ENCODE measurements at places on chromosomes 5 and 9.
A peak's percentile ranks its signal among the peaks of the same experiment; 100 is the strongest.

GRCh38 chr9:30609713-30610112 lies 1774.7 kb upstream of the ACO1 start:
- DNase-seq: no peak

DNA sequence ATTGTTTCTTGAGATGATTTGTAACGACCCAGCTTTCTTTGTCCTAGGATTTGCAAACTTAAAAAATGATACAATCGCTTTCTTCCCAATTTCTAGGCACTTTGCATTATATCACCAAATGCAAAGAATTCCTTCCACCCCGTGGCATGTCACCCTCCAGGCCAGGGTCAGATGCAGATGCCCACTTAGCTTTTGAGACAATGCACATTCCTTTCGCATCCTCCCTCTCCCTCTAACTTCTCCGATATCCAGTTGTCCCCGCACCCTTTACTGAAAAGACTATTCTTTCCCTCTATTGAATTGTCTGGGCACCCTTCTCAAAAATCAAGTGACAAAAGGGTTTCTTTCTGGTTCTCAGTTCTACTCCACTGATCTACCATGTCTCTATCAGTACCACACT lies 17.3 kb downstream of the RNF130 start:
- DNase-seq: no peak

DNA sequence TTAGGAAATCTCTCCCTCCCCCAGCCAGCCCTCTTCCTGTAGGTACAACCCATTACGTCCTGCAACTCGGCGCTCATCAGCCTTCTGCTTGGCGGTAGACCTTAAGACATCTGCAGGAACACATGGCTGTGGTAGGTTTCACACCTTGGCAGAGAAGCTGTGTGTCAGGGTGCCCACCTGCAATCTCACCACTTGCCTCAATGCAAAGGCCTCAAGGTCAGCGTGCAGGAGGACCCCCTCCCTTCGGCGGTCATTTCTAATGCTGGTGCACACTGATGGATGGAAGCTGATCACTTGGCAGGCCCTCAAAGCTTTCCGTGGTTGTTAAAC lies 67.3 kb downstream of the CRB2 start:
- DNase-seq: no peak

DNA sequence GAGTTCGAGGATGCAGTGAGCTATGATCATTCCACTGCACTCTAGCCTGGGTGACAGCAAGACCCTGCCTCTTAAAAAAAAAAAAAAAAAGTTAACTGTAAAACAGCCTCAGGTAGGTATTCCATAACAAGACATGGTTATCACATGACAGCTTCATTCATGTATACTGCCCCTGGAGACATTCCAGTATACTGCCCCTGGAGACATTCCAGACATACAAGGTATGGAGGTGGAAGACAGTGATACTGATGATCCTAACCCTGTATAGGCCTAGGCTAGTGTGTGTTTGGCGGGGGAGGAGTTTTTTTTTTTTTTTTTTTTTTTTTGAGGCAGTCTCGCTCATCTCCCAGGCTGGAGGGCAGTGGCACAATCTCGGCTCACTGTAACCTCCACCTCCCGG lies 105.5 kb downstream of the RICTOR start:
- no peak for DNase-seq

- no peak for DNase-seq
These were observed 4.5 kb upstream of the ORM1 start for GRCh38 chr9:114318416-114318815.

DNA sequence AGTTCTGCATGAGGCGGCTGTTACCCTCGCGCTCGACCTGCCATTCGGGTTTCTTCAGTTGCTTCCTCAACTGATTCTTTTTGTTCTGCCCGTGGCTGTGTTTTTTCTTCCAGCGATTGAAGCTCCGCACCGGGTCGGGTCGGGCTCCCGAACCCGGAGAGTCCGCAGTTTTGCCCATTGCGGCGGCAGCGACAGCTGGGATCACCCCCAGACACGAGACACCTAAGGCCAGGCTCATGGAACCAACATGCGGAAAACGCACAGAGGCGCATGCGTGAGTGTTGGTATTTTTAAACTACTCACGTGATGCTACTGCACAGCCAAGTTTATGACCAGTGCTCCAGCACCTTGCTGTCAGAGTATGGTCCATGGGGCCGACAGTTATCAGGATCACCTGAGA lies 100.0 kb downstream of the SPATA31D1 start:
- no peak for DNase-seq

DNA sequence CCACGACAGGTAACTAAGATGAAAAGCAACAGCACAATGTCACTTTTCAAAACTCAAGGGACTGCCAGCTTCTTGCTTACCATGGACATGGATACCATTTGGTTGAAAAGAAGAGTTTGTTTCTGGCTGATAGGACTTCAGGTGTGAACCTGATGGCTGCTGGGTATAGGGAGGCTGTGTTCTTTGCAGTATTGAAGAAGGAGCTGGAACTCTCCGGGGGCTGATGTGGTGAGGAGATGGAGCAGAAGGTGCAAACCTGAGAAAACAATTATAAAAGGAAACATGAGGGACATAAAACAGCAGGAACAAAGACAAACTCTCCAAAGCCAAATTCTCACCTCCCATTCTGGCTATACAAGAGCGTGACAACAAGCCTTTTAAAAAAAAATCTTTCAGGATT lies 330.1 kb upstream of the RFX3 start:
- no peak for DNase-seq

DNA sequence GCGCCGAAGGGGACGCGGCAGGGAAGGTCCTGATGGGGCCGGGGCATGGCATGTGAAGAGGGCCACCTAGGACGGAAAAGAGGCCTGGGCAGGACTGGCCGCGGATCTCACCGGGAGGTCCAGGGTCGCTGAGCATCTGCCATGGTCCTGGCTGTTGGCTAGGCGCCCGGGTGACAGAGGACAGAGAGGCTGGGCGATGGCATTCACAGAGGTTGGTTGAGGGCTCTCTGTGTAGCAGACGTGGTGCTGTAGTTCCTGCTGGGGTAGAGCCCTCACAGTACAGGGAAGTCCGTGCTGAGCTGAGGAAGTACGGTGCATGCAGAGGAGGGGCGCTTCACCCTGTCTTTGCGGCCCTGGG lies 427 bp downstream of the PCYOX1L start:
- DNase-seq: peak; percentile 36

DNA sequence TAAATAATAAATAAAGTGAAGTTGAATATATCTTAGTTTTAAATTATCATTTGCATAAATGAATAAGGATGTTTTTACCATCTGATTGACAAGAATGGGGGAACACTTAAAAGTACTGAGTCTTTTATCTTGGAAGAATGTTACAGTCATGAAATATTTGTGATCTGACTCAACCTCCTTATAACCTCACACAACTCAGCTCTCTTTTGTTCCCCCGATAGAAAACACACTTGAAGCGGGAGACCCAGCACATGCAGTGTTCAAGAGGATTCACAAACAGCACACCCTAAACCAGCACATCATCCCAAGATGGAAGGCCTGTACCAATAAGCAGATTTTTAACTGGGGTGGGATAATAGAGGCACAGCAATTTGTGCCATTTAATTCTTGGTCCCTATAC lies 15.5 kb downstream of the BAAT start:
- DNase-seq: no peak

DNA sequence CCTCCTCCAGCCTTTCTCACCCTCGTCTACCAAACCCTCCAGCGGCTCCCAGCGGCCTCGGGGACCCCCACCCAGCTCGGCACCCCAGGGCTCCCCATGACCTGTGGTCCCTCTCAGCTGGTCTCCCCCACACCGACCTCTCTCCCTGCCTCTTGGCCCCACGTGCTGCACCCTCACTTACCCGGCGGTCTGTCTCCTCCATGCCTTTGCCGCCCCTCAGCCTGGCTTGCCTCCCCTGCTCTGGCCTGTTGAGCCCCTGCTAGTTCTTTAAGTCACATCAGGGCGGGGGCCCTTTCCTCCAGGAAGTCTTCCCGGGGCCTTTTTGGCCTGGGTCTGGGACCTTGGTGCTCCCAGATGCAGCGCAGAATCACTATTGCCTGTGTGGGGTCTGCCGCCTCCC lies 81.5 kb downstream of the LMX1B start:
- DNase-seq: no peak

DNA sequence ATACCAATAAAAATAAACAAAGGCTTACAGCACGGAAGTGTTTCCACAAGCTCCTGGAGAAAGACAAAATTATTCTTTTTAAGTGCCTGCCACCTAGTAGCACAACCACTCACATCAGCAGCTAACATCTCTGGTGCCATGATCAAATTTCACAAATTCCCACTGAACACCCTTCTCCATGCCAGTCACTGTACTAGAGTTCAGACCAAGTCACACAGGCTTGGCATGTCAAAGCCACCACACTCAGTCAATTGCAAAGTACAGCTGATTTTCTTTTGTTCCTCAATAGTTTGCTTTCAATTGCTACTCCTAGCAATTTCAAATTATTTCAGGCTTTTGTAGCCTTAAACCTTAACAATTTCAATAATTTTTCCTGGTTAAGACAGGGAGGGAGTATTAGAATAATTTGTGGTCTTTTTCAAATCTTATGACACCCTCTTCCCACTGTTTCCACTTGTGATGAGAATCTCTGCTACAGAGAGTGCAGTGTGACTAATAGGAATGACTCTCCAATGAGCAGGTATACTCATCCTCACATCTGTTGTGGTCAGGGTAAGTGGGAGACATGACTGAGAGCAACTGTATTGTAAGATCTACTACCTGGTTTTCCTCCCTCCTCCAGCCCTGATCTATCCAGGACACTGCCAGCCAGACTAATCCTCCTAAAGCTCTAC lies 46.2 kb downstream of the RNF145 start:
- no peak for DNase-seq

DNA sequence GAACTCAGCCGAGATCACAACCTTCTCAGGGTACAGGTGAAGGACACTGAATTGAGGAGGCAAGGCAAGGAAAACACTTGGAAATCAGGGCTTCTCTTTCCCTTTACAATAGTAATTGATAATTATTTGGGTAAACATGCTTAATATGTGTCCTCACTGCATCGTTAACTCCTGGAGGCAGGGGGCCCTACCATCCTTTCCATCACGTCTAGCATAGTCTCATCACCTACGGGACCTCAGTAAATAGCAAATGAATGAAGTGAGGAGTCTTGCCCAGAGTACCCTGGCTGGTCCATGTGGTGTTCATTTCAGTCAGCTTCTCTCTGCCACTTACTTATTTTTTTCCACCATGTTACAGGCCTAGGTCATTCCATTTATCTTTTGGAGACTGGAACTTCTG lies 2.3 kb downstream of the F2RL1 start:
- DNase-seq: no peak

DNA sequence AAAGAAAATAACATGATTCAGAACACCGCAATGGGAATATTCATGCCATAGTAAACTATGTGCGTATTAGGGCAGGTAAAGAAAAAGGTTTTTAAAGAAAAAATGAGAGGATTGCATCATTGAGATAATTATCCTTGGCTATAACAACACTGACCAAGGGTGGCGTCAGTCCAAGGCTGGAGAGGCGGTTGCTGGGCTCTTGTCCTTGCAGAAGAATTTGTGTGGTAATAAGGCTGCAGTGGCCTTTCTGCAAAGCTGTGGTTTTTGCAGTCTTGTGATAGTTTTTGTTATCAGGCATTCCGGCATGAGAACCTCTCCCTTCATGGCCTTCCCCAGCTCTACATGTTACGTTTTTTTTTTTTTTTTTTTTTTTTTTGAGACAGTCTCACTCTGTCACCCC lies 14.0 kb downstream of the BOD1 start:
- DNase-seq: no peak

- no peak for DNase-seq
These were observed 1111.1 kb downstream of the TAF11L14 start for GRCh38 chr5:18745042-18745987.

- no peak for DNase-seq
These were observed 475.5 kb upstream of the ACO1 start for GRCh38 chr9:31908891-31909480.

DNA sequence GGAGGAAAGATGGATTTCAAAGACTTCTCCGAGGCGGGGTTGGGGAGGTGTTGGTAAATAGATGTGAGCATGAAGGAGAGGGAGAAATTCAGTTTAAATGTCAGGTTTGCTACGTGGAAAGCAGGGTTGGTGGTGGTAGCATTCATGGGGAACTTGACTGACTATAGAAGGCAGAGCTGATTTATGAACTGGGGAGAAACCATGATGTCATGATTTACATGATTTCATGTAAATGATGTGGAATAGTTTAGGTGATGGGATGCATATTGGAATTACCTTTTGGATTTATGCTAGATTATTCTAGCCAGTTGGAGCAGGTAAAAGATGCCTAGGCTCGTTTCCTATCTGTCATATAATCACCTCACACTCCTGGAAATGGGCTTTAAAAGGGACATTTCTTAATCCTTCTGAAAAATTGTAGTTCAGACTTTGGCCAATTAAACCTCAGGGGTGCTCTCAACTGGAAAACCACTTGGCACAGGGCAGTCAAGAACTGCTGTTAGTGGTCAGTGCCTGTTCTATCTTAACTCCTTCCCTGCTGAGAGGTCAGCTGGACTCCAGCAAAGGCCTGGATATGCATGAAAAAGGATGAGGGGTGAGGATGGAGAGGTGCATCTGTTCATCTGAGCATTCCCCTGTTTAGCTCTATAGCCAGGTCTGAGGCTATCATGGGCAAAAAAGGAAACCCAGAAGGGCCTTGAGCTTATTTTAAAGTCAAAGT lies 50.1 kb upstream of the BASP1 start:
- no peak for DNase-seq

DNA sequence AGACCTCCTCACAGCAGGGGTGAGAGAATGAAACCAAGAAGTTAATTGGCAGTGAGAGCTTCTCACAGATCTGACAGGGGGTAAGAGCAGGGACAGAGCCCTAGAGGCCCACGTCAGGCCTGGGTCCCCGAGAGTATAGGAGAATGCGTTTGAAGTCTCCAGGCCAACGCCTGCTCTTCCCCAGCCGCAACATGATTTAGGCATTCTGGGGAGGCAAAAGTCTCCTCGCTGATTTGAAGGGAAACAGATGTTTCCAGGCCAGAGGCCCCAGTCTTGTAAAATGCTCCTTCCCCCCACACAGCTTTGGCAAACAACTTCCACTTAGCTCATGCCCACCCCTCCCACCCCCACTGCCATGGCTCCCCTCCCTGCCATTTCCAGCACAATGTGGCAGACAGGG lies 239.2 kb upstream of the TRIM32 start:
- no peak for DNase-seq
